Activated T-cell treated with anti-CD3 and anti-CD28 coated beads for 48 hours (primary cell): ENCODE measurements at places on chromosomes 1 and 21.

GRCh38 chr1:170819781-170820180 is 115.6 kb upstream of the MROH9 start:
- no peak for DNase-seq

DNA sequence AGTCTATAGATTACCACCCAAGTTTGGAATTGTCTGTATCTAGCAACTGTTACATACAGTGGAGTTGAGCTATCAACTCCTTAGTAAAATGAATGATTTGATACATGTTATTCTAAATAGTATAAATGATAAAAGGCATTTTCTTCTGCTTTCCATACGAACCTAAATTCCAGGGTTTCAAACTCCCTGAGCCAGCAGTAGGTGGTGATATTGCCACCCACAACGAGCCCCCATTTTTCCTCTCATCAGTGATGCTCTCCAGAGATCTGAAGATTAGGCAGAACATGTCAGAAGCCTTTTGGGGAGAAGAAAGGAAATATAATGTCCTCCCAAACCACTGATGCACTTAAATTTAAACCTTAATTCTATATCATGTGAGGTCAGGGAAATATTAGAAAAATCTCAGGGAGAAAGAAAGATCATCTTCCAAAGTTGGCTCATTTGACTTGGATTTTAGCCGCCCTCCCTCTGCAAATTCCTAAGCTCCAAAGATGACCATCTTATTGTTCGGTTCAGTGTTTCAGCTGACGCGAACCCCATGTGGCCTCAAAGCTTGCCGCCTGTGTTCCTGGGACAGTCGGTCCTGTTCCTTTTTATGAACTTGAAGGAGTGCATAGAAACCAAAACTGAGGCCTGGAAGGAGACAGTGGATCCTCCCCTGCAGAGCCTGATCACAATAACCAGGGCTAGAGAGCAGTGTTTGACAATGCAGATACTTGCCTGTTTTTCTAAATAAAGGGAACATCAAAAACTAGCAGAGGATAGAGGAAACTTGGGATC is 2.3 kb downstream of the EVA1C start:
- DNase-seq = no peak

DNA sequence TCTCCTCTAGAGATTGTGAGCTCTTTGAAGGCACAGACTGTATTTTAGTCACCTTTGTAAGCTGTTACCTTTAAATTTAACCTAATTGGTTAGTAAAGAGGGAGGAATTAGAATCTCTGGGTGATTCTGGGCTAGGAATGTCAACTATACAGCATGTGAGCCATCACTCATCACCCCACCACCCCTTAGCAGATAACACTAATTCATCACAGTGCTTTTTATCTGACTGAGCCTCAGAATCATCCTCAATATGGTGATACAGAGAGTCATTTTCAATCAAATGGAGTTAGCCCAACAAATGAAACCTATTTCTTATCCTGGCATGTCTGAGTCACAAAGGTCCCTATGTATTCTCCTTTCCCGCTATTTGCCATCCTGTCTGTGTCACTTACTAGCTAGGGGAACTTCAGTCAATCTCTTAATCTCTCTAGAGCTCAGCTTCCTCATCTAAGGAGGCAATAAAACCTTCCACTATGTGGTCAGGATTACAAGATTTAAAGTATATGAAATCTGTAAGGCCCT is 13.3 kb downstream of the KCNJ10 start:
- no peak for DNase-seq

- DNase-seq = no peak
Observed at GRCh38 chr21:43748622-43749021, 27.5 kb downstream of the CSTB start.

- no peak for DNase-seq
Observed at GRCh38 chr21:21241391-21241790, 243.2 kb downstream of the NCAM2 start.

DNA sequence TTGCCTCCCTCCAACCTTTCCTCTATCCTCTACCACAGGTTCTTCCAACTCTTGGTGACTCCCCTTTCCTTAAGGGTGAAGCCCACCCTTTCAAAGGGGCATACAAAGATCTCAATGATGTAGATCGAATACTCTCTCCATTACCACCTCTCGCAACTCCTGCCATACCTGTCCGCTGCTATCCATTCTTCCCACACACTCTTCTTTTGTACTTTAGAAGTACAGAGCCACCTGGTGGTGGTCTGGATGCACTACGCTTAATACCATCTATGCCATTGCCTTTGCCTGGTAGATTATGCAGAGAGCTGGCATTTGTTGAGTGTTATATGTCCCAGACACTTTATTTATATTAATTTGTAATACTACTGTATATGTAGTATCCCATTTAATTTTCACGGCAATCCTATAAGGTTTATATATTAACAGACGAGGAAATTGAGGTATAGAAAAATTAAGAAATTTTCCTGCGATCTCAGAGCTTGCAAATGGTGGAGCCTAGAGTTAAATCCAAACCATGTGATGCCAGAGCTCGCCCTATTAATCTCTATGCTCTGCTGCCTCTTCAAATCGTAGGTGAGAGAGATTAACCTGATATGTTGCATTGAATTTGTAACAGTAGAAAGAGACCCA is 22.9 kb downstream of the TSHB start:
- peak; percentile 38 for DNase-seq
